ENCODE measurements at places on chromosomes 6 and 20.

DNA sequence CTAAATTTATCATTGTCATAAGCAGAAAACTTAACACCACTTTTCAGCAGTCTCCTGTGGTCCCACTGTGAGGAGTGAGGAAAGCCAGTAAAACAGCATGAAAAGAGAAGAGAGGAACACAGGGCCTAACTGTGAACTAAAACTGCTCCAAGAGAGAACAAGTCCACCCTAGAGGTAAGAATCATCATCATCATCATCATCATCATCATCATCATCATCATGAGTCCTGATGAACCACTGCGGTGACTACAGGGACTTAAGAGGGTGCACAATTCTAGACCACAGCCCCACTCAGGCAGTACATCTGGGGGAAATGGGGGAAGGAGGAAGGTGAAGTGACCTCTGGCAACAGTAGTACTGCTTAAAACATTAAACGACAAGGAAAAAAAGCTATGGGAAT lies 13.6 kb downstream of the ZNF337 start:
- DNase-seq, result no peak

GRCh38 chr6:112049026-112049799 lies 4.7 kb upstream of the CCN6 start:
- no peak for DNase-seq

DNA sequence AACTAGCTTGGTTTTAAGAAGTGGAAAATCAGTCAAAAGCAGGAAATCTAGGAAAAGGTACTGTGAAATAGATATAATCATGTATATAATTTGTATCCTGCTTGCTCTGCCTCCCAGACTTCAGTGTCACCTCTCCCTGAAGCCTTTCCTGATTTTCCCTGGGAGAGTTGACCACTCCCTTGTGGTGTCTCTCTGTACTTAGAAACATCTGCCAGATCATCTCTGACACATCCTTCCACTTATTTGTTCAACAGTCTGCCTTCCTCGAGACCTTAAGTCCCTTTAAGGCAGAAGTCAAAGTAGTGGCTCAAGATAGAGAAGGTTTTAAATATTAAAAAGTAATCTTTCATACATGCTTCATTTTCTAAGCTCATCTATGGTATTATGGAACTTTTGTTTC lies 236.5 kb downstream of the CDKAL1 start:
- DNase-seq, result no peak

- no peak for DNase-seq
Observed at GRCh38 chr20:54642864-54643667, 167.7 kb downstream of the DOK5 start.
